ENCODE measurements at places on chromosomes 6 and 20.

- no peak for DNase-seq
Measured at GRCh38 chr6:168791917-168792316, 350.9 kb downstream of the SMOC2 start.

DNA sequence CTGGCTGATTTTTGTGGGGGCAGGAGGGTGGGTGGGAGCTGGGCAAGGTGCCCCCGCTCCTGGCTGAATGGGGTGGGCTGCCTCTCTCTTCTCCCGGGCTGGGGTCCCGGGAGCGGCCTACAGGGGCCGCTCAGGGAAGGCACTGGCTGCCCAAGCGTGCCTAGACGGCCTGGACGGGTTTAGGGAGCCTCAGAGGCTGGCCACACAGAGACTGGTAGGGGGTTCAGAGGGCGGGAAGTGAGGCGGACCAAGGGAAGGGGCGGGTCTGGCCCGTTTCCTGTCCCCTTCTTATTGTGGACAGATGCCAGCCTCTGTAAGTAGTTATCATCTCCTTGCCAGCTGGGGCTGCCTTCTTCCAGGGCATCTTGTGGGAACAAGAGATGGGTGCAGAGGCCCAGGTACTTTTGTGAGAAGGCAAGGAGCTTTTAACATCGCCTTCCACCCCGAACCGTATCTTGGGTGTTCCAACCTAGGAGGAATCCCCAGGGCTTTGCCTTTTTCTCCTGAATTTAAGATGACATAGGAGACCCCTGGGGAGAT is 437 bp downstream of the CD40 start:
- no peak for DNase-seq

DNA sequence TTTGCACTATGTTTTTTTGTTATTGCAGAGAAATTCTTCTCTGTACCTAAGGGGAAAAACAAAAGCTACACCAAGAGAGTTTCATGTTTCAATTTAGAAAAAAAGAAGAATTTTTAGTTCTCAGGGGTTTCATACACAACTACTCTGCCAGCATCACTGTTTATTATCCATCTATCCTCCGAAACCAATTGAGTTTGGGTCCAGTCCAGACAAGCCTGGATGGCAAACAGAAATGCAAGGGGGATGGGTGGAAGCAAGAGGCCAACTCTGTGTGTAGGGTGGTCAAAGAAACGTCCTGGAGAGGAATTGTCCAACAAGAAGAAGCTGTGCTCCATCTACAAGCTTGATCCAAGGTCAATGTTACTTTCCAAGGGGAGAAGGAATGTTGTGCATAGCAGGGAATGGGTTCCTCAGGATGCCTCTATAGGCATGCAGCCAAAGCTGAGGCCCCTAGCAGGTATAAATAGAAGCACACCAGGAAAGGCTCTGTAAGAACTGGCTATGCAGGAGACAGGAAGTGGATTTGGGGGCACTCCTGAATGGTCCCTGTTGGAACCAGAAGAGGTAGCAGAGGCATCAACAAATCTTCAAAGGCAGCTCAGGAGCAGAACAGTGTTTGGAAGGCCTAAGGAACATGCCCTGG is 64.4 kb downstream of the FILIP1 start:
- DNase-seq, result no peak

GRCh38 chr20:61760321-61760720 is 305.4 kb downstream of the TAF4 start:
- no peak for DNase-seq

DNA sequence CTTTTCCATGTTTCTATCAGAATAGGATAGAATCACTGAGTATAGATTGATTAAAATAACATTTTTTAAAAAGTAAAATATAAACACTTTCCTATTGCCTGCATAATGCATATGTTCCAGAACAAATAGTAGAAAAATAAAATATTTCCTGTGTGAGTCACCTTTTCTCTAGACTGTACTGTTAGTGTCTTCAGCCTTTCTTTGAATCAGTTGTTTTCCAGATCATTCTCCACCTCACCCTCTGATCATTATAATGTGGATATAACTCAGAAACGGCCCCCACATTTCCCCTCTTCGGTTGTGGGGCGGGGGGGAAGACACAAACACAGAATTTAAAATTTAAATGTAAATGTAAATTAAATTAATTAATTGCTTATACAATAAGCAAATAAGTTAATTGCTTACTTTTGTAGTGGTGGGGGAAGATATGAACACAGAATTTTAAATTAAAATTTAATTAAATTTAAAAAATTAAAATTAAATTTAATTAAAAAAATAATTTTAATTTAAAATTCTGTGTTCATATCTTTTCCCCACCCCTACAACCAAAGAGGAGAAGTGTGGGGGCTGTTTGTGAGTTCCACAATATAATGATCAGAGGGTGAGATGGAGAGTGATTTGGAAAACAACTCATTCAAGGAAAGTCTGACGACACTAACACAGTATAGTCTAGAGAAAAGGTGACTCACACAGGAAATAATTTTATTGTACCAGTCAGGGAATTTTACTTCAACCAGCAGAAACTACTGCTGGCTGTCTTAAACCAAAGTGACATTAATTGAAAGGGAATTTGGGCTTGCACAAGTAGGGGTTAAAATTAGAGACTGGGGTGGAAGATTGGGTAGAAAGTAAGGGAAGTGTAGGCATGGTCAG is 37.1 kb upstream of the PROKR2 start:
- DNase-seq, result peak; percentile 5

GRCh38 chr6:28587746-28588075 is 62.0 kb downstream of the GPX5 start:
- no peak for DNase-seq

GRCh38 chr6:40164345-40164755 is 230.1 kb upstream of the MOCS1 start:
- DNase-seq, result peak; percentile 10

DNA sequence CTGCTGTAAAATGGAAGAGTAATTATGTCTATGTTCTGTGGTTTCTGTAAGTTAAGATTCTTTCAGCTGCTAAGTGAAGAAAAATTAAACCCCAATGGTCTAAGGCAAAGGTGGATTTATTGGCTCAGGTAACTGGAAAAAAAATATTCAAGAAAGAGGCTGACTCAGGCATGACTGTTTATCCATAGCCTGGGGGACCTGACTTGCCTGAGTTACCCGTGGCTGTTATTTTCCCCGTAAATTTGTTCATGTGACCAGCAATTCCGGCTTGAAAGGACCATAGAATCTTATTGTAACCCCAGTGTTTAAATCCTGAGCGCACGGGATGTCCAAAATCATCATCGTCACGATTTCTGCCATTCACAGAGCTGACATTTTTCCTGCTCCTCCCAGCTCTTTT is 32.3 kb upstream of the SULF2 start:
- DNase-seq, result no peak

DNA sequence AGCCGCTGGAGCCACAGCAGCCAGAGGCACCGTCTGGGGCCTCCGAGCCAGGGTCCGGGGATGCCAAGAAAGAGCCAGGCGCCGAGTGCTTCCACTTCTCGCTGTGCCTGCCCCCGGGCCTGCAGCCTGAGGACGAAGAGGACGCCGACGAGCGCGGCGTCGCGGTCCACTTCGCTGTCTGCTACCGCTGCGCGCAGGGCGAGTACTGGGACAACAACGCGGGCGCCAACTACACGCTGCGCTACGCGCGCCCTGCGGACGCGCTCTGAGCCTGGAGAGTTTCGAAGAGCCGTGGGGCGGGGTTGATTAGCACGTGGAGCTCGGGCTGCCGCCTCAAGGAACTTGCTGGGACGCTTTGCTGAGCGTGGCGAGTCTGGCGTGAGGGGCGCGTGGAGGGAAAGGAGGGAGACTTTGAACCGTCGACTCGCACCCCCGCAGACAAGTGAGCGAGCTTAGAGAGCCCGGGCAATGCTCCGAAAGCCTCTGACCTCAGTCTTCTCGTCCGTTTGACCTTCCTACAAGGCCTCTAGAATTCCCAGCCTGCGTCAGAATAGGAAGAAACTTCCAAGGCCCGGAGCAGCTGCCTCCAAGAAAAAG is 1.3 kb downstream of the PPP1R3G start:
- no peak for DNase-seq

DNA sequence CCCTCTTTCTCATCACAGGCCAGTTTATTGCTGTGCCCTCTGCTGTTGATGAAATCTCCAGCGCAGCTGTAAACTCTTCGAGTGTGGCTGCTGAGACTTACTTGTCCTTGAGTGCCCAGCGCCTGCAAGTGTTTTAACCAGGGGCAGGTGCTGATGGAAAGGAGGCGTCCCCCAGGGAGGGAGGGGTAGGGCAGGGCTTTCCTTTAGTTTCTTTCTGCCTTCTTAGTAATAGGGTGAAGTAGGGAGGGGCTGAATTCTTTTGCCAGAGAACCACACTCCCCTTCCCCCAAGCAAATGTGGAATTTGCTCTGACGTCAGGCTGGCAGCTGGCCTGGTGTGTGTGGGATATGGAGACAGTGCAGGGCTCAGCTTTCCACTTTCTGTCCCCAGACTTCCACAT is 61.2 kb downstream of the IGF2R start:
- peak; percentile 84 for DNase-seq

- DNase-seq, result no peak
Measured at GRCh38 chr6:54697424-54697823, 149.1 kb upstream of the FAM83B start.

- DNase-seq, result no peak
Measured at GRCh38 chr6:3292431-3293197, 33.9 kb downstream of the PSMG4 start.

GRCh38 chr6:159874435-159874834 is 16.4 kb upstream of the MAS1 start:
- no peak for DNase-seq

DNA sequence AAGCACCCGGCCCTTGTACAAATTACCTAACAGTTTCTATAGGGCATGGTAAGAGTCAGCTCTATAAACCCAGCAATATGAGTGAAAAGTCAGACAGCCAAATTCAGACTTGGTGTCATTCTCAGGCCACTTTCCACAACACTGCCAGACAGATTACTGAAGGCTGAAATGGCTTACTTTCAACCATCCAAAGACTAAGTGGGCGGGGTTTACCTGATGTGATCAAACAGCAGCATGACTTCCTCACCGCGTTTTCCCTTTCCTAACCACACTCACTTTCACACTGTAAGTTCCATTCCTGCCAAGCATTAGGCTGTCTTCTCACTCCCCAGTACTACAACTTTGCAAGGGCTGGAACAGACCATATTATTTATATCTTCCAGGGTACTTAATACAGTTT is 85.9 kb downstream of the SMLR1 start:
- DNase-seq, result no peak

- no peak for DNase-seq
Measured at GRCh38 chr6:16633961-16634360, 127.3 kb downstream of the ATXN1 start.

- no peak for DNase-seq
Measured at GRCh38 chr6:142300302-142300701, 1.5 kb upstream of the ADGRG6 start.

- peak; percentile 57 for DNase-seq
Measured at GRCh38 chr6:33609528-33609927, 11.6 kb upstream of the ITPR3 start.

DNA sequence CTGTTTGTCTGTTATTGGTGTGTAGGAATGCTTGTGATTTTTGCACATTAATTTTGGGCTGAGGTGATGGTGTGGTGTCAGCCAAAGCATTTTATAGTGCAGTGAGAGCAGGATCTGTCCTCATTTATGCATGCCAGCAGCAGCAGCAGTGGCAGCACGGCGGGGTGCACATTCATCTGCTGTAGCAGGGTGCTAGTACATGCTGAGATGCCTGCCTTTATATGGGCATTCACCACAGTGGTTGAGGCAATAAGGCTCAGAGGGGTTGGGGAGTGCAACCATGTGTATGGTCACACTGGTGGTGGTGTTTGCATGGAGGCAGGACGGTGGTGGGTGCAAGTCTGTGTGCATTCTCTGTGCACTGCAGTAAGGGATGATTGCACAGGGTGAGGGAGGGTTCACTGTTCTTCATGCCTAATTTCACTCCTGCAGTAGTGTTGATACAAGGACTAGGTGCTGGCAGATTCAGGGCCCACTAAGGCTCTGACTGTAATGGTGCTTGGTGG is 129.3 kb upstream of the SYNCRIP start:
- no peak for DNase-seq

- DNase-seq, result no peak
Measured at GRCh38 chr6:24861934-24862333, 63.2 kb upstream of the ARMH2 start.
